ENCODE measurements at places on chromosomes 5 and 9.

- no peak for DNase-seq
Measured at GRCh38 chr5:127308945-127309344, 18.3 kb downstream of the MEGF10 start.

- no peak for DNase-seq
Measured at GRCh38 chr5:125422342-125422741, 675.9 kb upstream of the ZNF608 start.

DNA sequence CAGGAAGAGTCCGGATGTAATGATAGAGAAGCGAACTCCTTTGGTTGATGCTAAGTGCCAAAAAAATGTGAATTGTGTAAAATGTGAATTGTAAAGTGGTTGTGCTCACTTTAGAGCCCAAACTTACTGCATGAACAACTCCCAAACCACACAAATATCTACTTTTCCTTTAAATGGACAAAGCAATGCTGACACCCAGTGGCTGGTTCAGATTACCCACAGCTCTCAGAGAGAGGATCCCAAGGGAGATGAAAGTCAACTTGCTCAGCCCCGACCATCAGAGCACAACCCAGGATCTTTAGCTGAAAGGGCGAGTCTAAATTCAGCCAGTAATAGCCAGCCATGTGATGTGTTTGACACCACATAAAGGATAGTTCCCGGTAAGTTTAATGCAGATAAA is 133.7 kb downstream of the NMUR2 start:
- DNase-seq: no peak

GRCh38 chr5:134178096-134178419 is 1.3 kb upstream of the SKP1 start:
- DNase-seq: no peak

DNA sequence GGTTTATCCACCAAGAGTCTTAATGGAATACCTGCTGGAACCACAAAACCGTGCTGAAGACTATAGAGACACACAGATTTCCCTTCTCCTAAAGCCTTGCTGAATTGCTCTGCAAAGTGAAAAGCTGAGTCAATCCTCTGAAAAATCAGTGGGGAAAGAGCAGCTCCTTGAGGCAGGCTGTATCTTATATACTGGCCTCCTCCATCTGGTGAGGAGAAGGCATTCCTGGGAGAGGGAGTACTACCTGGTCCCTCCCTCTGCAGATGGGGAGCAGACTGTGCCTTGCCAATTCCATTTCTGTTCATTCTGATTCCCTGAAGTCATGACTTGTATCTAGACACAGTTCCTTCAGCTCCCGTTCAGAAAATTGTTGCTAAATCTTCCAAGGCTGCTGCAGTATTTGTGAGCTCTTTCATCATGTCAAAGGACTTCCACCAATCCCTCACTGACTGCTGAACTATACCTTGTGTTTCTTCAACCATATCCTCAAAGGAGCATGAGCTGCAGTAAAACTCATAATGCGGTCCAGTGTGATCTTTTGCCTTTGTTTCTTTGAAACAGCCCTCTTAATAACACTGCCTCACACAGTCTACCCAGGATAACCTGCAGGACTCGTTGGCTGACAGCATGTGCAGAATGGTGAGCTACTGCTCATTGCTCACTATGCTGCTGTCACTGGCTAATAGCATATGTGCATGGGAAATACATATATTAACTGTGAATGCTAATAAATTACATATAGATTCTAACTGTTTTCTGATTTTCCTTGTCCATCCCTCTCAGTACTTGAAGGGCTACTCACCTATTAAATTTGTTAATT is 84.5 kb downstream of the FOXD1 start:
- no peak for DNase-seq

DNA sequence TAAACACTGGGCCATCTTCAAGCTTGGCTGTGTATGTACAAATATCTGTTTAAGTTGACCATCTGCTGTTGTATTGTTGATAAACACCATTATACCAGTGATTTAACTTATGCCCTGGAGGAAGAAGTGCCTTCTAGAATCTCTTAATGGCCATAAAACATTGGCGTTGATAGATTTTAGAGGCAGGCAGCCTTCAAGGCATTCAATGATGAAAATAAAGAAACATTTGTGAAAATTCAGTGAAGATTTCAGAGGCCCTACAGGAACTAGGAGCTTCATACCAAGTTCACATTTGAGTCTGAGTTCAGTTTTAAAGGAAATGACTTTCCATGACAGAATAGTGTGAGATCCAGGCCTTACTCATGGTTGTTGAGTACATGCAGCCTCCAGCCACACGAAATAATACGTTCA is 52.2 kb downstream of the MAP1B start:
- DNase-seq: no peak
